ENCODE measurements at places on chromosomes 6 and 20.

GRCh38 chr6:52548353-52548713 lies 28.5 kb downstream of the TRAM2 start:
- no peak for DNase-seq

- no peak for DNase-seq
Measured at GRCh38 chr6:131779304-131779703, 28.5 kb upstream of the ENPP1 start.

GRCh38 chr6:97445407-97445806 lies 162.4 kb upstream of the MMS22L start:
- no peak for DNase-seq

- DNase-seq, result no peak
Measured at GRCh38 chr6:7439228-7439627, 49.6 kb downstream of the RIOK1 start.

- no peak for DNase-seq
Measured at GRCh38 chr6:37077905-37078296, 72.4 kb downstream of the FGD2 start.

GRCh38 chr6:159095616-159096015 lies 50.8 kb upstream of the TAGAP start:
- no peak for DNase-seq

DNA sequence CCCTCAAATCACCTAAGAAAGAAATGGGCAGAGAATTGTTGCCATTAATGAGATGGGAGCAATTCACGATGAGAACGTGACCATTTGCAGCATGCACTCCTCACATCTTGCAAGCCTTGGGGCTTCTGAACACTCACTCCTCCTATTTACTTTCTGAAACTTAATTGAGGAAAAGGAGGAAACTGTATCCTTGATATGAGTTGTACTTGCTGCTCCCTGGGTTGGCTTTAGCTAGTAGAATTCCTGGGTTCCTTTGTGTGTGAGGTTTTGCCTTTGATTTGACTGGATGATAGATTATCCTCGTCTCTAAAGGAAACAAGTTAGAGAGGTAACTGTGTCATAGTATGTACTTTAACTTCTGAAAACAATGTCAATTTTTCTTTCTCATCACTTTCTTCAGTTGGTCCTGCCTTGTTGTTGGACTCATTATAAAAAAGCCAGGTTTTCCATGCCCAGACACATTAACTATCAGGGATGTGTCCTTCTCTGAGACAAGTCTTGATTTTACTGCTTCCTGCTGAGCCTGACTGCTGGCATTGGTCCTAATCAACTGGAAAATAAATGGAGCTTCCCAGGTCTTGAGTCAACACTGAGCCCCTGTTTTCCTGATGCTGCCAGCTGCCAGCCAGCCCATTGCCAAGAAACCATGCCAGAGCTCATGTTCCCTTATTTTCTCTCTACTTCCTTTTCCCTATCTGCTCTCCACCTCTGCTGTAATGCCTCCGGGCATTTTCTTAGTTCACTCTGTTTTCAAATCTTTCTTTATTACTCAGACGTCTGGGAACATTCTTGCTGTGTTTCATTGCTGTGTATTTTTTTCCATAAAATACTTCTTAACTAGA lies 6.0 kb upstream of the MRAP2 start:
- DNase-seq, result no peak

DNA sequence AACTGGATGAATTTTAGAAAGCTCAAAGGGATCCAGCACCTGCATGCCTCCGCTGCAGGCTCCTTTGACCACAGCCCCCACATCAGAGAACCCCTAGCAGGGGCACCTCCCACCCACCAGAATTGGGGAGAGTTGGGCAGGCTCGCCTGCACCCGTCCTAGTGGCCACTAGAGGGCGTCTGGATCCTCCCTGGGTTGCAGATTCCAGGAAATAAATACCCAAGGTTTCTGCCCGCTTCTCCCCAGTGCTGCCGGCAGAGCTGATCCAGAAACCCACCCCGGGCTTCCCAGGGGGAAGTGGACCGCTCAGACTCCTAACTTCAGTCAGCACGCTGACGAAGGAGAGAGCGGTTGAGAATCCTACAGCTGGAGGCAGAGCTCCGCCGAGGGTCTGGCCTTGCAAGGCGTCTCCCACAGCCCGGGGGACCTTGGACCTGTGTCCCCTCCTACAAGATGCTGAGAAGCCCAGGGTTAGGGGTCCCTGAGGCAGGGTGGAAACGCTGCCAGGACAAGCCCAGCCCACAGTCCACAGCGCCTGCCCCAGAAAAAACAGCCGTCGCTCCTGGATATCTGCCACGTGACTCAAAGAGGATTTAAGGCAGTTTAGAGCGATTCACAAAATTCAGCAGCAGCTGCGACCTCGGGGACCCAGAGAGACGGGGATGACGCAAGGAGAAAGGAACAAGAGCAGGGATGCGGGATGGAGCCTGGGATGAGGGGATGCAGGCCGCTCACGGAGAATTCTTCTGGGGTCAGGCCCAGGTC lies 32.6 kb upstream of the PHACTR3 start:
- DNase-seq, result no peak

DNA sequence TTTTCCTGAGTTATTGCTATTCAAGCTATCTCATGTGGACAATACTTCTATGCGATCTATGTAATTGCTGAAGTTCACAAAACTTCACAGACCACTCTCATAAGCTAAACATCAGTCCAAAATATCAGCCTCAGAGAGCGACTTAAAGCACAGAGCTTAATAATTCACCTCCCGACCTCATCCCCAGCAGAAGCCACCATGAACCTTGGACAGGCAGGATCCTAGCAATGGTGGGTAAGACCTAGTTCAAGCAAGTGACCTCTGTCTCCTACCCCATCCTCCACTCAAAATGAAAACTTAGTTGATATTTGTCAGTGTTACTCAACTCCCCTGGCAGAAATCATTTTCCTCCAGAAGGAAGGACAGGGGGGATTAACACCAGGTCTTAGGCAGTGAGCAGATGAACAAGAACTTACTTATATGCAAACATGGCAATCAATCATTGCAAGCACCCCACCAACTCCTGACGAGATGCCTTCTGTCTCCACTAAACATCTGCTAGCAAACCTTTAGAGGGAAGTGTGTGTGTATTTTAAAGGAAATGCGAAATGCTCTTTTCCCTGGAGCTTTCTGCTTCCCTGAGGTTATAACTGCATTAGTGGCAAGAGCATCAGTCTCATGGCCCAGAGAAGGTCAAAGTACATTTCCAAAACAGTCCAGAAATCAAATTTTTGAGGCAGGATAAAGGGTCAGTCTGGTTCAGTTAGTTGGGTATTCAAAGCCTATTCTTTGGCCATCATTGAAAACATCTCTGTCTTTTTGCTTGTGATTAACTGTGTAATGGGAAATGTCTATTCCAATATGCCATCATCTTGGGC lies 90.0 kb downstream of the SLC22A23 start:
- no peak for DNase-seq

- no peak for DNase-seq
Measured at GRCh38 chr20:25252230-25252651, 4.4 kb downstream of the PYGB start.

DNA sequence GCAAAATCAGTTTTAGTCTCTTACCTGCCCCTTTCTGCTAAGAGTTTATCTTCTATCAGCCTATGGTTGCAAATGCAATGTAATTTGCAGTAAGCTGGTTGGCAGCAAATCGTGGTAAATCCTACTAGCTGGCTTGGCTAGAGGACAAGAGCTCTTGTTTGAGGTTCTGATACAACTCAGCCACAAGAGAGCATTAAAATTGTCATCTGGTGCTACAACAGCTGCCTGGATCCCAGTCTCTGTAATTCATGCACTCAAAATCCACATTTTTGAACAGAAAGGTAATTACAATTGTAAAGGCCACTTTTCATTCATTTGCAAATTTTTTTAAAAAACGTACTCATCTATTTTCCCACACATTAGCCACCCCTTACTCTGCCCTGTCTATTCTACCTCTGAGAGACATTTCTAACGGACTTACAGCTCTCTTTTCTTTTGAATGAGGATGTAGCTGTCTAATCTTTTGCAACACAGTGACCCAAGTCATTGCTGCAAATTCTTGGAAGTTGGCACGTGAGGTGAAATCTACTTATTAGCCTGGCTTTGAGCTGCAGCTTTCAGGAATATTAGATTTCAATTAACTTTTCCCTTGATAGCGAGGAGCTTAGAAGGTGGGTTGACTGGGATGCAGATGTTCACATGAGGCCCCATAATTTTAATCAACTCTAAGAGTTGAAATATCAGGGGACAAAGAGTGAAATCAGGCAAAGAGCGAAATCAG lies 54.0 kb upstream of the FAM184A start:
- DNase-seq, result no peak

GRCh38 chr20:22719167-22719591 lies 134.8 kb upstream of the FOXA2 start:
- no peak for DNase-seq

DNA sequence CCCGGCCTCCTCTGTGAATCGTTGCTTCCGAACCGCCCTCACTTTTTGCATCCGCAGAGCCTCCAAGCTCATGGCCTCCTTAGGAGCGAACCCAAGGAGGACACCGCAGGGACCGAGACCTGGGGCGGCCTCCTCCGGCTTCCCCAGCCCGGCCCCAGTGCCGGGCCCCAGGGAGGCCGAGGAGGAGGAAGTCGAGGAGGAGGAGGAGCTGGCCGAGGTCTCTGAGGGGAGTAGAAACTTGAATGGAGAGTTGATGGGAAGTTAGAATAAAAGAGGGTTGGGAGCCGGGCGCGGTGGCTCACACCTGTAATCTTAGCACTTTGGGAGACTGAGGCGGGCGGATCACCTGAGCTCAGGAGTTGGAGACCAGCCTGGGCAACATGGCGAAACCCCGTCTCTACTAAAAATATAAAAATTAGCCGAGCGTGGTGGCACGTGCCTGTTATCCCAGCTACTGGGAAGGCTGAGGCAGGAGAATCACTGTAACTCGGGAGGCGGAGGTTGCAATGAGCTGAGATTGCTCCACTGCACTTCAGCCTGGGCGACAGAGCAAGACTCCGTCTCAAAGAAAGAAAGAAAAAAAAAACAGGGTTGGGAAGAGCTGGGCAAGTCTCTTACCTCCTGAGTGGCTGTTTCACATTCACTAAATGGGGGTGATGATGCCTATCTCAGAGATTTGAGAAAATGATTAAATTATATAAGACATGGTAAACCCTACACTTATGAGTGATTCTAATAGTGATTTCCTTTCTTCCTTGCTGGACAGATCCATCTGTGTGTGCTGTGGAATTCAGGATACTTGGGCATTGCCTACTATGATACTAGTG lies 805 bp downstream of the MSH5 start:
- DNase-seq, result no peak

GRCh38 chr6:100121854-100122609 lies 128.0 kb upstream of the MCHR2 start:
- no peak for DNase-seq

- DNase-seq, result no peak
Measured at GRCh38 chr6:9532621-9533557, 882.0 kb downstream of the TFAP2A start.

GRCh38 chr20:23622839-23623343 lies 14.9 kb downstream of the CST3 start:
- no peak for DNase-seq

DNA sequence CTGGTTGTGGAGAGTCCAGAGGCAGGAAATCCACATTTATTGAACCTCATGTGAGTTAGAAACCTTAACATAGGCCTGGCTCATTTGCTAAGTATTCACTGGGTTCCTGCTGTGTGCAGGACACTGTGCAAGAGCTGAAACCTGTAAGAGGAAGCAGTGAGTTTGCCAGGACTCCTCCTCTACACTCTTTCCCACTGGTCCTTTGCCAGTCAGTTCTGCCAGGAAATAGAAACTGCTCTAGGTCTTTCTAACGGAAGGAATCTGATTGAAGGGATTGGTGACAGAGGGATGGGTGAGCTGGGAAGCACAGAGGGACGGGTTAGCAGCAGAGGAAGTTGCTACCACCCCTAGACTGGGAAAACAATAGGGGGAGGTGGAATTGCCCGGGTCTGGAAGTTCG lies 234.2 kb upstream of the ECI2 start:
- no peak for DNase-seq

DNA sequence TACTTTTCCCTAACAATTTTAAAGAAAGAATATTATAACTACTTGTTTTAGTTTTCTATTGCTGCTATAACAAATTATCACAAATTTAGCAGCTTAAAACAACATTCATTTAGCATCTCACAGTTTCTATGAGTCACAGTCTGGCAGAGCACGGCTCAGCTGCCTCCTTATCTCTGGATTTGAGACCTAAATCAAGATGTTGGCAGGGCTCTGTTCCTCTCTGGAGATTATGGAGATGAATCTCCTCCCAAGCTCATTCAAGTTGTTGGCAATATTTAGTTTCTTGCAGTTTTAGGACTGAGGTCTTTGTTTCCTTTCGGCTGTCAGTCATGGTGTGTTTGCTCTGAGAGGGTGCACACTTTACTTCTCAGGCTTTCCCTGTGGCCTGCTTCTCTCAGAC lies 1065.8 kb upstream of the EYS start:
- no peak for DNase-seq

GRCh38 chr6:116003668-116004067 lies 57.0 kb downstream of the FRK start:
- no peak for DNase-seq

GRCh38 chr6:104813552-104813951 lies 46.2 kb downstream of the HACE1 start:
- DNase-seq, result no peak

DNA sequence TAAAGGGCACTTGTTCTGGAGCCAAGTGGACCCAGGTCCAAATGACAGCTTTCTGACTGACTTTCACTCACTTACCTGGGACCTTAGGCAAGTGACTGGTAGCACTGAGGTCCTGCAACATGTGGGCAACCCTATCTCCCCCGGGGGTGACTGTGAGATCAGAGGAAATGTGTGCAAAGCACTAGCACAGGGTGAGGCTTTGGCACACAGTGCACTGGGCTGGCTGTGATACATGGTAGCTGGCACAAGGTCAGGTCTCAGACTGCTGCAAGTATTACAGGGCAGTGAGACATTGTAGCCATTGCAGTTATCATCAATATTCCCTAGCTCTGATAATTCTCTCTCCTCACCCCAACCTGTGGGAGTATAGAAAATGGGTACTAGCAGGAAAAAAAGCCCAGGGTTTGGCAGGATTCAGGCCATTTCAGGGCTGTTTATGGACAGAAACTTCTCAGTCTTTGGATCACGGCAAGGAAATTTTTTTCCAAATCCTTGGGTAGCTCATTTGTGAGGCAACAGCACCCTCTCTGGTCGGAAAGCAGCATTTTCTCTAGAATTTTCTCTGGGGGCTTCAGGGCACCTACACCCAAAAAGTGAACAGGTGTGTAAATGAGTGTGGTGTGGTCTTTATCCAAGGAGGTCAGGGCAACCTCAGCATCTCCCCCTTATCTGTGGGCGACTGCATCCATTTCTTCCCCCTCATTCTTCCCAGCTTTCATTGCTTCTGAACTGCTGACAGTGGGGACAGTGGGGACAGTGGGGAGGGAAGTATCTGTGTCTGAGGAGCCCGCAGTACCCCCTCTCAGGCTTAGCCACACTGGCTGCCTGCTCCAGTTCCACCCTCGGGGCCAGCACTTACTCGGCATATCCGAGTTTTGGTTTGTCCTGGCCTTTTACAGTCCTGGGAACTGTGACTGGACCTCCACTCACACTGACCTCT lies 148.7 kb upstream of the PHACTR3 start:
- DNase-seq, result no peak

GRCh38 chr6:47034926-47035325 lies 7.2 kb downstream of the ADGRF1 start:
- no peak for DNase-seq

GRCh38 chr6:108027594-108027993 lies 46.9 kb downstream of the OSTM1 start:
- no peak for DNase-seq

- DNase-seq, result no peak
Measured at GRCh38 chr20:16208443-16208842, 364.8 kb downstream of the KIF16B start.

Measured in T-helper 1 cell (primary cell).